ENCODE measurements at places on chromosomes 6 and 20.

GRCh38 chr6:87200469-87201175 is 45.3 kb downstream of the ZNF292 start:
- no peak for DNase-seq

DNA sequence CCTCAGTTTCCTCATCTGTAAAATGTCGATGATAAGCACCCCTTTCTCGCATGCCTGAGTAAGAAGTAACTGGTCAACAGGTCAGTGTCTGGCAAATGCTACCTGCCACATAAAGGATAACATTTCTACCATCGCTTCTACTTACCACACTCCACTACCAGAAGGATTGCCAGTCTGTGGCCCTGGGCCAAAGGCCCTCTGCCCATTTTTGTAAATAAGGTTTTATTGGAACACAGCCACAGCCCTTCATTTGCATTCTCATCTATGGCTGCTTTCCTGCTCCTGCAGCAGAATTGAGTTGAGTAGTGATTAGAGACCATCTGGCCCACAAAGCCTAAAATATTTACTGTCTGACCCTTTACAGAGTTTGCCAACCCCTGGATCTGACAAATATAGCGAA is 121.8 kb downstream of the TOX2 start:
- DNase-seq, result peak; percentile 67

DNA sequence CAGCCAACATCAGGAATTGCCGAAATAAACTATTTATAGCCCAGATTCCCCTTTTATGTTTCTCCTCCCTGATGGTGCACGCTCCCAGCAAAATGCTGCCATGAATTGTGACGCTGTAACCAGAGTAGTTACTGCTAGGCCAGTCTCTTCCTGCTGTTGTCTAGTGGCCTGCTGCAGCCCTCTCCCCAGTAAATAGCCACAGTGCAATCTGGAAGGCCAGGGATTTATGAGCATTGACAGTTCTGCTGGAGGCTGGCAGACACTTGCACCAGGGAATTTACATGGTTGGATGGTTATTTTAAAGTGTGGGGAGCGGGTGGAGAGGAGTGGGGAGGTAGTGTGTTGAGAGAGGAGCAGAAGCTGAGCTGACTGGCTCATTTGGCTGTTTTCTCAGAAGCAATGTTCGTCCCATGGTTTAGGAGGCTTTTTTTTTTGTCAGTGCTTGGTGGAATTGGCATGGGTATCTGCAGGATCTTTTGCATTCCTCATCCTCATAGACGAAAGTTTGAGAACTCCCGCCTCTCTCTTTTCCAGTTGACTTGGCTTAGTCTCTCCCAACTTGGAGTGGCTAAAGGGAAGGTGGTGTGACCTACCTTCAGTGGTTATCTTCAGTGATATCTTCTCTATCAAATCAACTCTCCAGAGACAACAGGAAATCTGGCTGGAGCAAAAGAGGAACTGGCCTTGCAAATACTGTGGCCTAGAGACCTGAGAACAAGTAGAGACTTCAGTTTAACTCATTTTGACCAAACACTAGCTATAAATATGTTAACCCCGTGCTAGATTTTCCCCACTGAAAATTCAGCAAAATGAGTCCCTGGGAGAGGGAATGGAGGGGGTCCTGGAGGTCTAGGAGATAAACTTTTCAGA is 99.3 kb upstream of the VSTM2L start:
- DNase-seq, result no peak

DNA sequence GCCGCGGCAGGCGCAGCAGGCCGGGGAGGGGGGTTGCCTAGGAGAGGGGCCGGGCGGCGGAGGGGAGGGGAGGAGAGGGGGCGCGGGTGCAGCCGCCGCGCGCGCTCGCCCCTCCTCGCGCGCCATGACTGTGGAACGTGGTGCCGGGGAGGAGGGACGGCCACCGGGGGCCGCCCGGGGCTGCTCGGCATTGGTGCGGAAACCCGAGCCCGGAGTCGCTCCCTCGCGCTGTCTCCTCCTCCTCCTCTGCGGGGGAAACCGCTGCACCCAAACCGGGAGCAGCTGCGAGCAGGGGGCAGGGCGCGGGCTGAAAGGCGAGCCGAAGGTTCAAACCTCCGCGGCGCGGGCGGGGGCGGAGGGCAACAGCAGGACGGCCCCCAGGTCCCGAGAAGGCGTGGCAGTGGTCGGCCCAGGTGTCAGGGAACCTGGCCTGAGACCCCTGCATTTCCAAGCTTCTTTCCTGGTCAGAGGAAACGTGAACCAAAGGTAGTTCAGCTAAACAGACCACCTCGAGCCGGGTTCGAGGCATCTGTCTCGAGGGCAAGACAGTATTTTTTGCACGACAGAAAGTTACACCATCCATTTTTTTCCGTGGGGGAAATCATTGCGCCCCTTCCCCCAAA is 1.4 kb upstream of the TRERF1 start:
- peak; percentile 92 for DNase-seq

DNA sequence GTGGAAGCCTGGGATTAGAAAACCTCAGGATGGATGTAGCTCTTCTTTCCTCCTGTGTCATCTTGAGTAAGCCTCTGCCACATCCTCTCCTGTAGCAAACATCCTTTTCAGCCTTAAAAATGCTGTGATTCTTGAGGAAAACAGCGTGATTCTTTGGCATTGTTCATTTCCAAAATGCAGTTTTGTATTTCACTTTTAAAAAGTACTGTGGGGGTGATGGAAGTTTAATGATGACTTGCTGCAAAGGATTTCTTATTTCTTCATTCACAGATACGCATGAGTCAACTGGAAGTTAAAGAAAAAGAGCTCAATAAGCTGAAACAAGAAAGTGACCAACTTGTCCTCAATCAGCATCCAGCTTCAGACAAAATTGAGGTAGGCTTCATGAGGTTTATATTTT is 23.9 kb upstream of the SNRNP48 start:
- DNase-seq, result no peak

- no peak for DNase-seq
Observed at GRCh38 chr20:19682249-19682648, 75.8 kb upstream of the RIN2 start.

GRCh38 chr20:2746636-2747265 is 53.7 kb downstream of the CPXM1 start:
- DNase-seq, result no peak

GRCh38 chr20:26163890-26164289 is 467.2 kb upstream of the ZNF337 start:
- DNase-seq, result no peak

DNA sequence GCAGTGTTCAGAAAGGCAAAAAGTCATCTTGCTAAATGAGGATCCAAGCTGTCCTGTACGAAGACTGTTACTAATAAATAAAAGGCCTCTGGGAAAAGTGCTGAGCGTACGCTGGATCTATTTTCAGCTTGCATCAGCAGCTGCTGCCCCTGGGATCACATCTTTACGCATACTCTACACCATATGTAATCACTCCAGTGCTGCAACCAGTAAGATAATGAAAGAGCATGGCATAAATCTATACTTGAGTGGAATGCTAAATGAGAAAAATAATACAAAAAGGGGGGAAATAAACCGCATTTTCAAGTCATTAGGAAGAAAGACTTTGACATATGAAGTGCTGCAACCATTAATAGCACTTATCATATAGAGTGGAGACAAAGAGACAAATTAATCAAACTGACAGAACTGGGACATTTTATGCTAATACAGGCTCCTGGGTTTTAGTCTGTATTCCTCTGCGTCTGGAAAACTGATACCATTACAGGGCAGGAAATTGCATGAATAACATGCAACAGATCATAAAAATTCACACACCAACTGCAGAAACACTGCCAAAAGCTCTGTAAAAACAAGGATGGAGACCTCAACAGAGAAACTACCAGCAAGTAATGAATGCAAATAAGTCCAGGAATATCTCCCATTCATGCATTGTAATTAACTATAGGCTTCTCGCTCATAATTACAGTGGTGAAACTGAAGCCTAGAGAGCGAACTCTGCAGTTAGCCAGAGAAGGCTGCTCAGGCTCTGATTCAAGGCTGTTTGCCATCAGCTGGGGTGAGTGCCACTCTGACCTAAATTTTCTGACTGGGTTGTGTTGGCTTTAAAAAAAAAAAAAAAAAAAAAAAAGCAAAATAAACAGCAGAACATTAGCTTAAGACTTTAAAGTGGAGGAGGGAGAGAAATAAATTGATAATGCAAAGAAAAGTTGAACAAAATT is 83.8 kb downstream of the GJA10 start:
- DNase-seq, result peak; percentile 23

- no peak for DNase-seq
Observed at GRCh38 chr6:87808005-87808757, 106.1 kb upstream of the AKIRIN2 start.

DNA sequence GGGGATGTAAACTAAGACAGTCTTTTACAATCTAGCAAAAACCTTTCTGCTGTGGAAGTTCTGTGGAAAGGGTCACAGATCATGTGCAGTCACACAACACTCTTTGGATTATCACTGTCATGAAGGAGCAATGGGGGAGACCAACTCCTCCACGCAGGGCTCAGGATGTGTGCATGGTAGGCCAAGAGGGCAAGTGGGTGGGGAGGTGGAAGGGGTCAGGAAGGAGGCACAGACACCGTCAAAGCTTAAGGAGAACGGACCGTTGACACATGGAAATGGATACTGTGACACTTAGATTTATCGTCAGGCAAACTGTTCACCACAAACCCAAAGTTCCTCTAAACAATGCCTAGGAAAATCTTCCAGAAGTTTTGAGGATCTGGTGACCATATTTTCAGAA is 215.8 kb downstream of the PAX1 start:
- DNase-seq, result no peak

DNA sequence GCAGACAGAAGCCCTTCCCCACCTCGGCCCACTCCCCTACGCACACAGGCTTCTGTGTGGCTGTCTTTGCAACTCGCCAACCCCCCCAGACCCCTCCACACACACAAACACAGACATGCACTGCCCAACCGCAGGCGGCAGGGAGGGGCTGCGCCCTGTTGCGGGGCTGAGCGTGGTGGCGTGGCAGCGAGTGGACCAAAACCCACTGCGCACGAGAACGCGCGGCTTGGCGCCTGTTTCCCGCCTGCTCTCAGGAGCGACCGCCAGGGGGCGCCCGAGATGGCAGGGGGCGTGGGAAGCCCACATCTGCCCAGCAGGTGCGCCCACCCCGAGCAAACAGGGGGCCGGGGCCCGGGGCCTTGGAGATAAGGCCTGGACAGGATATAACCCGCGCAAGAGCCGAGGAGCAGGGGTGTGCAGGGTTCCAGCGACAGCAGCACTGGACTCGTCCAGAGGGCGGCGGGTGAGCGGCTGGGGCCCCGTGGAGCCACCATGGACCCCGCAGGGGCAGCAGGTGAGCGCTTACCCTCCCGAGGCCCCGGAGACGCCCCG is at the start of gene RBPJL:
Gene RBPJL, plus strand, starts transcription at position 410 of the 552 bp plus-strand sequence. Its CDS starts 83 bp downstream, at position 493.
- DNase-seq, result no peak

- no peak for DNase-seq
Observed at GRCh38 chr20:14199111-14199510, 138.3 kb downstream of the FLRT3 start.

- no peak for DNase-seq
Observed at GRCh38 chr6:137989664-137990063, 117.6 kb downstream of the PERP start.

GRCh38 chr20:56391596-56392131 is 351 bp downstream of the AURKA start:
- peak; percentile 28 for DNase-seq

DNA sequence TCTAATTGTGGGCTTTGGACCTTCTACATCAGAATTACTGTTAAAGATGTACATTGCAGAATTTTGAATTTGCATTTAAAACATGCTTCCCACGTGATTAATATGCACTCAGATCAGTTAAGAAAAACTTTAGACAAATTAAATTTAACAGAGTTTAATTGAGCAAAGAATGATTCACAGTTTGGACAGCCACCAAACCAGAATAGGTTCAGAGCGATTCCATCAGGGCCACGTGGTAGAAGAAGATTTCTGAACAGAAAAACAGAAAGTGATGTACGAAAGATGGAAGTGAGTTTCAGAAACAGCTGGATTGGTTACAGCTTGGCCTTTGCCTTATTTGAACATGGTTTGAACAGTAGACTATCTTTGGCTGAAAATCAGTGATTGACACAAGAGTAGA is 704.2 kb upstream of the MAP3K7 start:
- no peak for DNase-seq

DNA sequence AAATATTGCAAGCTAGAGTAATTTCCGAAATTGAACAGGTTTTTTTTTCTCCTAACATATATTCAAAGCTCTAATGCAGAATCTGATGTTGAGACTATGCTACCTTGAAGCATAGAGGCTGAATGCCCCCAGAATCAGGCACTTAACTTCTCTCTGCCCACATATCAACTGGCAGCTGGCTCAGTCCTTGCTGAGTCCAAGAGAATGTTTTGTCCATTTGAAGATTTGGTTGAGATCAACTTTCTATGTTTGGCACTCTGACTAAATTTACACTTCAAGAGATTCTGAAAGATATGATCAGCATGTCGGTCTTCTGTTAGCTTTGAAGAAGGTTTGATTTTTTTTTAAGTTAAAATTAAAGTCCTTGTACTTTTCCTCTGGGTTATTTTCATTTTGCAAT is 1298.1 kb downstream of the EPHA7 start:
- DNase-seq, result no peak

DNA sequence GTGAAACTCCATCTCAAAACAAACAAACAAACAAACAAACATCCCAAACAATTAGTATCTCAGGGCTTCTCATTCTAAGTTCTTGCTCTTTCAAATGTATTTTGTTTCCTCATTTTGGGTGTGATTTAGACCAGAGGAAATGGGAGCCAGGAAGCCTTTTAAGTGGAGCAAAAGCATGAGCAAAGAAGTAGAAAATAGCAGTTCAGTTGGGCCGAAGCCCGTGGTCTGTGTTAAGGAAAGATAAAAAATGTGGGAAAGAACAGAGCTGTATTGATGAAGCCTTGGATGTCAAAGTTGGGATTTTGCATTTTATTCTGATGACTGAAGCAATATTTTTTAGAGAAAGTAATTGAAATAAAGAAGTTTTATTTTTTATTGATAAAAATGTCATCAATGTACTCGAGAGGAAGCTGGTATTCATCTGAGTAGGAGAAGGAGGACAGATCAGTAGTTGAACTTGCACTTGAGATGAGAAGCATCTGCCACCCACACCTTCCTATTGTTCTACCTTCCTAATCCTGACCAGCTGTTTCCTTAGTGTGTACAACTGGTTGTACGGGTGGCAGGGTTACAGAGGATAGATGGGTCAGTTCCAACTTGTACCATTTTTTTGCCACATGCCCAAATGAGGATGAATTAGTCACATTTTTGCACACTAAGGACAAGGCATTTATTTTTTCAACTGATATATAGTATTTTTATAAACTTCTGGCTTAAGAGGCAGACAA is 56.1 kb downstream of the KIAA0408 start:
- no peak for DNase-seq

DNA sequence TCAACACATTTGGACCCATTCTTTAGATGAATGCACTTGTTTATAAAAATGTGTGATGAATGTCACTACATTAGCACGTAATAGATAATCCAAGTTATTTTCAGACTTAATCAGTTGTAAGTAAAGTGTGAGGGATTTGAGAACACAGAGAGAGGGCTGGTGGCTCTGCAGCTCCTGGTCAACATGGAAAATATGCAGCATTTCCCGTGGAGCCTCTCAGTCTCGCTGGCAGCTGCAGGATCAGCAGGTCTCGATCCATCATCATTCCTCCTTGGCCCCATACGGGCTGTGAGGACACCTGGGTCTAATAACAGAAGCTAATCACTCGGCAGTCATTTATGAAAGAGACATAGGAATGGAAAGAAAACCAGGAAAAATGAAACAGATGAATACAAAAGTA is 390.2 kb downstream of the PRKN start:
- no peak for DNase-seq

Measured in NCI-H1092 treated with DMSO at 0.1 percent for 48 hours (cell line).